Right atrium auricular region (tissue), 2 donors: ENCODE measurements at places on chromosomes 13 and 19. TPM values are rescaled to one million over a fixed set of nuclear protein-coding genes. Genes with fewer than 3 reads are reported as not detected.
A peak's percentile ranks its signal among the peaks of the same experiment; 100 is the strongest.

GRCh38 chr13:34308725-34309124 is 490.8 kb downstream of the RFC3 start:
- DNase-seq = no peak
- no peaks in the 10 kb centered on the region for H3K27me3 ChIP-seq
- no peak overlapping the region for H3K27ac ChIP-seq

- no peaks in the 10 kb centered on the region for H3K4me1 ChIP-seq
- peaks cover 17% of the 10 kb centered on the region for H3K36me3 ChIP-seq
- H3K27me3 ChIP-seq = no peaks in the 10 kb centered on the region
- DNase-seq = no peak
Observed at GRCh38 chr19:49017041-49017665, at the start of gene LHB. Gene LHB, minus strand, starts transcription at chr19:49017091. Its CDS starts 10 bp downstream, at chr19:49017081.

GRCh38 chr19:2291185-2291751 is 9.3 kb upstream of the PEAK3 start:
- H3K36me3 ChIP-seq = no peaks in the 10 kb centered on the region
- no peak for DNase-seq
- H3K27me3 ChIP-seq = peaks cover 10% of the 10 kb centered on the region
- H3K4me1 ChIP-seq = peaks cover 40% of the 10 kb centered on the region
- no peak overlapping the region for H3K27ac ChIP-seq

- H3K4me3 ChIP-seq = no peak overlapping the region
- H3K27me3 ChIP-seq = no peaks in the 10 kb centered on the region
- H3K4me1 ChIP-seq = no peaks in the 10 kb centered on the region
- DNase-seq = no peak
Observed at GRCh38 chr19:28889941-28890670, 322.8 kb downstream of the UQCRFS1 start.

- no peak overlapping the region for H3K4me3 ChIP-seq
- H3K4me1 ChIP-seq = peaks cover 24% of the 10 kb centered on the region
- no peaks in the 10 kb centered on the region for H3K27me3 ChIP-seq
- DNase-seq = no peak
- H3K27ac ChIP-seq = peak overlapping the region; percentile 69
- H3K36me3 ChIP-seq = no peaks in the 10 kb centered on the region
Observed at GRCh38 chr13:28356561-28357021, 138.3 kb downstream of the FLT1 start.

The SHC2 gene
- total RNA-seq = 26.8 TPM
